ENCODE measurements at places on chromosomes 6 and 20.

- DNase-seq: no peak
Observed at GRCh38 chr6:165585060-165585459, 78.0 kb downstream of the PDE10A start.

DNA sequence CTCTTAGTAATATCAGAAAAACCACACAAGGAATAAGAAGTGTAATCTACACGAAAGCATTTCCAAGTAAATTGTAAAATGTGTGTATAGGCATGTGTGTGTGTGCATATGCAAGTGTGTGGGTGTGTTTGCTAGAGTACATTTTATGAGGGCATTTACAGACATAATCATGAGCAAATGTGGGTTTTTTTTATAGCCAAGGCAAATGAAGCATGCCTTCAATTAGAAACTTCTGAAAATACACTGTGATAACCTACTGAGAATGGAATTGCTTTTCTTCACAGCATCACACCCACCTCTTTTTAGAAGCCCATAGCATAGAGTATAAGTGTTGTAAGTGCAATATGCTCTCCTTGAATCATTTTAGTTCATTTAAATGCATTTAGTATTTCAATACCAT, 1721.1 kb downstream of the GRIK2 start:
- DNase-seq: no peak

DNA sequence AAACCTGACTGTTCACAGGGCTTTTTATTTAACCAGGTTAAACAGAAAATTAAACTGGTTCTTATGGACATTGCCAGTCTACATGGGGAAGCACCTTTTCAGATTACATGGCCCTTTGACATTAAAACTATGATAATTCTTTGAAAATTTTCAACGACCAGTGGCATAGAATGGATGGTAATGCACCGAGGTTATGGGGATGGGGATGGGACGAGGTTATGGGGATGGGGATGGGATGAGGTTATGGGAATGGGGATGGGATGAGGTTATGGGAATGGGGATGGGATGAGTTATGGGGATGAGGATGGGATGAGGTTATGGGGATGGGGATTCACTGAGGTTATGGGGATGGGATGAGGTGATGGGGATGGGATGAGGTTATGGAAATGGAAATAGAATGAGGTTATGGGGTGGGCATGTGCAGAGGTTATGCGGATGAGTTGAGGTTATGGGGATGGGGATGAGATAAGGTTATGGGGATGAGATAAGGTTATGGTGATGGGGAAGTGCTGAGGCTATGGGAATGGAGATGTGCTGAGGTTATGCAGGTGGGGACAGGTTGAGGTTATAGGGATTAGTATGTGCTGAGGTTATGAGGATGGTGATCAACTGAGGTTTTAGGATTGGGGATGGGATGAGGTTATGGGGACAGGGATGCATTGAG, 541.9 kb downstream of the CDH26 start:
- no peak for DNase-seq

DNA sequence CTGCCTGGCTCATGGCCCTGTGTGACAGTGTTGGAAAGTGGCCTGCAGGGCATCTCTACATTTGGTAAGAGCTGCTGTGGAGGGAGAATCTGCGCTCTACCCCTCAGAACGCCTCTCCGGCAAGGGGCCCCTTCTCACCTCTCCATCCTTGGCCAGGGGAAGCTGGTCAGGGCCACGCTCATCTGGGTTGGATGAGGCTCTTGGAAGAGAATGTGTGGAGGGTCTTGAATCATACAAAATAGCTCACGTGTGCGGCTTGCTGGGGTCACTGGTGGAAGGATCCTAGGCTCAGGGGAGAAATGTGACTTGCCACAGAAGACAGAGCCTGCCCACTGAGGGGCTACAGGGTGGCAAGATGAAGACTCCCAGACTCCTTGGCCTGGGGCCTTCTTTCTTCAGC, 105.0 kb downstream of the SCML4 start:
- DNase-seq: no peak

DNA sequence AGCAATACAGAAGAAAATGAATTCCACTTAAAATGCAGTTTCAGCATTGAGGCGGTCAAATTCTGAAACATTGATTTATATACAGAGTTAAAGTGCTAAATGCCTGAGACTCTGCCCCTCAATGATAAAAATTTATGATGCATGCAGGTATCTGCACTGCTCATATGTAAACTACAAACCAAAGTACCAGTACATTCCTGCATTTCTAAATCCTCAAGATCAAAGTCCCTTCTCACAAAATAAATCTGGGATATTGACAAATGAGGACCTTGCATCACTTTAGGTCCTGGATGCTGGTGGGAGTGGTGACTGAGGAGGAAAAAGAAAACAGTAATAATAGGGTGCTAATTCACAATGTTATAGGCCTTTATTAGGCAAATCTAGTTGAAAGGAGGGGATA, 101.9 kb downstream of the FIG4 start:
- no peak for DNase-seq

- no peak for DNase-seq
Observed at GRCh38 chr6:33057222-33058150, 16.0 kb downstream of the HLA-DPA1 start.

DNA sequence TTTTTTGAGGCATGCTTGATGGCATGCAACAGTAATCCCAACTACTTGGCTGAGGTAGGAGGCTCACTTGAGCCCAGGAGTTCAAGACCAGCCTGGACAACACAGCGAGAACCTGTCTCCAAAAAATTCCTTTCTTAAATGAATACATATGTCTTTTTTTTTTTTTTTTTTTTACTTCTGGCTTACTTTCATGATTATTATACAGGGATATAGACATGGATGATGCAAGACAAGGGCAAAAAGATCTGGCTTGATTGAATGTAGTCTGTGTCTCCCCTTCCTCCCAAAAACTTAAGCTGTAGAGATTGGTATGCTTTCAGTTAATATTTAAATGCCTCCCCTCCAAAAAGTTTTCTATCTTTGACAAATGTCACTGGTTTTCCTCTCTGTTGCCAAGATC, 7.6 kb downstream of the SNX3 start:
- DNase-seq: no peak

GRCh38 chr20:3077618-3078134, 6.3 kb downstream of the OXT start:
- DNase-seq: no peak

DNA sequence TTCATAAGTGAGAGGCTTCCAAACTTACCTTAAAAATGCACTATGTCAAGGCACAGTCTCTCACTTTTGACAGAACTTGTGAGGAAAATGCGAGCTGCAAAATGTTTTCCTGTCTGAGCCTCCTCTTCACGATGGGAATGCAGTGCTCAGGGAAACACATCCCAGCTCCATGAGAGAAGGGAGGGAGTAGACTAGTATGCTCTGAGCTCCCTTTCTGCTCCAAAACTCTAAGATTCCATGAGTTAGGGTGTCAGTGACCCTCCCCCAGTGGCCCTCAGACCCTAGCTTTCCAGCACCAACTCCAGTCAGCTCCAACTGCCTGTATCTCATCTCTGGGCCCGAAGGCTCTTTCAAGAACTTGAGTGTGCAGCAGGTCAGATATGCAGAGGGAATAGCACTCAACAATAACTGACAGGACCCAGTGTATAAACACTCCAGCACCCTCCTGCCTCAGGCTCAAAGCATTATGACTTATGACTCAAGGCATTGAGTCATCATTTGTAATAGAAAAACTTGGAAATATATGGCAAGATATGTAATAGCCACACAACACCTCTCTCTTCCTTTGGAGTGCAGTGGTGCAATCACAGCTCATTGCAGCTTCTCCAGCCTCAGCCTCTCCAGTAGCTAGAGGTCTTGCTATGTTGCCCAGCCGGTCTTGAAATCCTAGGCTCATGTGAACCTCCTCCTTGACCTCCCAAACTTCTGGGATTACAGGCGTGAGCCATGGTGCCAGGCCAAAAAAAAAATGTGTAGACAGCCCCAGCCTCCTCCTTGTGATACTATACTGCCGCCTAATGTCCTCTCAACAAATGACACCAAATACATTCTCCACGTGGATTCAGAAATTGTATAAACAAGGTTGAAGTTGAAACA, 16.7 kb upstream of the ENTPD6 start:
- DNase-seq: no peak

DNA sequence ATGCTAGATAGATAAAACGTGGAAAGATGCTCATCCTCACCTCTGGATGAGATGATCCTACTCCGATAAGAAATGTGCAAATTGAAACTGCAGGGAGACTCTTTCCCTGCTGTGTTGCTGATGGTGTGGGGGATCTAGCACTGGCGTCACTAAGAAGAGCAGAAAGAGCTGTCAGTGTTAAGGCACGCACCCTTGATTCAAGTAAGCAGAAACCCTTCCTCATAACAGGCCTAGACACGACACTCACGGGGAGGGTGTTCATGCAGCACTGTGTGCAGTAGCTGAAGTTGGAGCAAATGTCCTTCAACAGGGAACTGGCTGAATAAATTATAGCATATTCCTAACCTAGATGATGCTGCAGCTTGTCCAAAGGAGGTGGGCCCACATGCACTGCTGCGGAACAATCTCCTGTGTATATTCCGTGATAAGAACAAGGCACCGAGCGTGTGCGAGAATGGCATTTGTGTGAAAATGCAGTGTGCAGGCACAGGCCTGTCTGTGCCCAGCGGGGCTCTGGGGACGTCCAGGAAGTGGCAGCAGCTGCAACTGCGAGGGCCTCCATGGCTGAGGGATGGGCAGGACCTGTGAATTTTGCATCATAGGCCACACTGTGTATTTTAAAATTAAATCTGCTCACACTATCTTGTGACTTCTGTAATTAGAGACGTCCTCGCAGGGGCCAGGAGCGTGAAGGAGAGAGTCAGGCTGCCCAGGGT, 64.0 kb downstream of the TCP11 start:
- DNase-seq: no peak

- DNase-seq: no peak
Observed at GRCh38 chr6:154466971-154467679, 43.4 kb downstream of the CNKSR3 start.

- no peak for DNase-seq
Observed at GRCh38 chr6:21022343-21023107, 488.3 kb downstream of the CDKAL1 start.

DNA sequence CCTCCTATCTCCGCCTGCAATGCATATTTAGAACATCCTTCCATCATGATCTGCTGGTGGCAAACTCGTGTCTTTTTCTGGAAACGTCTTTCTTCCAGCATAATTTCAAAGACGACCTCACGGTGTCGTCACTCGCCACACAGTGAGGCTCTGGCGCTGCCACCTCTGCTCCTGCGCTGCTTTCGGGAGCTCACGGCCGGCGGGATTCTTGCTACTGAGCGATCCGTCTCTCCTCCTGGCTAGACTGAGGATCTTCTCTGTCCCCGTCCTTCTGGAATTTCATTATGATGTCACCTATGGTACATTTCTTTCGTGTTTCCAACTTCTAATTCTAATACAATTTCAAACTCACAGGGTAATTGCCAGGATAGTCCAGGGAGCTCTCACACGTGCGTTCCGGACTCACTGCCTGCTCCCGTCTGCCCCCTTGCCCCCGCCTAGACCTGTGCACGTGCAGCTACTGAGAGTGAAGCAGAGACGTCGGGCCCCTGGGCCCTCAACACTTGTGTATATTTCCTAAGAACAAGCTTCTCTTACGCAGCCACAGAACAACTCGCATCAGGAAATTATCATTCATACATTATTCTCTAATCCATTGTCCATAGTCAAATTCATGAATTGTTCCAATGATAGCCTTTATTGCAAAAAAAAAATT, 25.5 kb upstream of the HELZ2 start:
- DNase-seq: no peak

DNA sequence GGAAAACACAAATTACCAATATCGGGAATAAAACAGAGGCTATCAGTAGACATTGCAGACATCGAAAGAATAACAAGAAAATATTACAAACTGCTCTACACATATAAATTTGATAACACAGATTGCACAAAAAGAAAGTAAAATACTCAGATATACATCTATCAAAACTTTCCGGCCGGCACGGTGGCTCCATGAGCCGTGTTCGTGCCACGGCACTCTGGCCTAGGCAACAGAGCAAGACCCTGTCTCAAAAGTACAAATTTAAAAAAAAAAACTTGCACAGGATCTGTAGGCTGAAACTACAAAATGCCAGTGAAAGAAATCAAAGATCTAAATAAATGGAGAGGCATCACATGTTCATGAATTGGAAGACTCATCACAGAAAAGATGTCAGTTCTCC, 49.4 kb downstream of the SNX5 start:
- no peak for DNase-seq

DNA sequence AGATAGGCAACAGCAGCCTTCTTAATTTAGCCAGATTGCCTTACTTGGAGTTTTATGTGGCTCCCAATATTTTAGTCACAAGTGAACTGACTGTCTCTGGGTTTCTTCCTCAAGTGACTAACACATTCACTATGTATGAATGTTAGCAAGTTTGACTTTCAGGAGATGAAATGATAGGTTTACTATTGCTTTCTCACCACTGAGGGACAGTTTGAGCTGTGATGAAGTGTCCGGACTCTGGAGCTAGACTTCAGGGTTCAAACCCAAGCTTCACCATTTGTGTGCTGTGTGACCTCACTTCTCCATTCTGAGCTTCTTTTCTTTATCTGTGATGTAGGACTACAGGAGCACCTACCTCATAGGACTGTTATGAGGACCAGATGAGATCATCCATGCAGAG, 8.2 kb downstream of the DHX35 start:
- no peak for DNase-seq

DNA sequence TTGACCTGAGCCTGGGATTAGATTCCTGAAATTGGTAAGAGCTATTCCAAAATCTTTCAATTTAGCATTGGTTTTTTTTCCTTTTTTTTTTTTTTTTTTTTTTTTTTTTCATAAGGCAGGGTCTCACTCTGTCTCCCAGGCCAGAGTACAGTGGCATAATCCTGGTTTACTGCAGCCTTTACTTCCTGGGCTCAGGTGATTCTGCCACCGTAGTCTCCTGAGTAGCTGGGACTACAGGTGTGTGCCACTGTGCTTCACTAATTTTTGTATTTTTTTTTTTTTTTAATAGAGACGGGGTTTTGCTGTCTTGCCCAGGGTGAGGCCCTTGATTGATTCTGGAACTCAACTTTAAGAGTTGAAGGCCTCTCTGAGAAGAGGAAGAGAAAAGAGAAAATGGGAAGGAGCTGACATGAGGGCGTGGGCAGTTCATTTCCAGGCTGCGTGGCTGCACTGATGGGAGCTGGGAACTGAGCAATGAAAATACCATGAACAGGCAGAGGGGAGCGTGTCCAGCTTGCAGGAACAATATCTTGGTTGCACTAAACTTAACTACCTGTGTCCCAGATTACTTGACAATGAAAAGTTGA, 24.6 kb downstream of the KDM1B start:
- no peak for DNase-seq

DNA sequence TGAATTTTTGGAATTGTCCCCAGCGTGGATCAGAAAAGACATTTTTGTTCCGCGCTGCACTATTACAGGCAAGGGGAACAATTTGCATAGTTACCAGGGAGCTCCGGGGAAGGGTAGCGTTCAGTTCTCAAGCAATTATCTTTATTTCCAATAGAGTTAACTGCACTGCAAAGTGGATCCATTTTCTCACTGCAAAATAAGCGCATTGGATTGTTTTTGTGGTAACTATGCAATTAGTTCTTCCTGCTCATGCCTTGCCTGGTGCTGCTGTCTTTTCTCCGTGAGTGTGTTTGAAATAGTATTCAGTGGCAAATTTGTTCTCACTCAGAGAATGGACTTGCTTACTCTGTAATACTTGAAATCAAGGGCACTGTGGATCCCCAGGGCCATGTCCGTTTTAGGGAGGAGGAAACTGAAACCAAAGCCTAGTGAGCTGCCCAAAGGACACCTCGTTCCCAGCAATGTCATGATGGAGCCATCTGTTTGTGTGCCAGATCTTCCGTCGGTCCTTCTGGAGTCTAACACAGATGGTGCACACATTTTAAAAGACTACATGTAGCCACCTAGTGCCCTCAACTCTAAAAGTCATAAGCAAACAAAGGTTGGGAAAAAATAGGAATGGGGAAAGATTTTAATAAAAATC, 7.4 kb upstream of the PCK1 start:
- DNase-seq: no peak

GRCh38 chr20:9660236-9660868, 146.0 kb downstream of the LAMP5 start:
- DNase-seq: no peak

Measured in stimulated activated CD8-positive, alpha-beta memory T cell treated with anti-CD3 and anti-CD28 coated beads, Interleukin-7, amount 100 ng/mL, for 1 hour (primary cell).